ENCODE measurements at places on chromosomes 7 and 10. TPM values are rescaled to one million over a fixed set of nuclear protein-coding genes. Genes with fewer than 3 reads are reported as not detected.

HMX3 gene
- total RNA-seq: not detected

FOXL3 gene
- total RNA-seq: not detected

NOBOX gene
- not detected for total RNA-seq

CALHM1 gene
- total RNA-seq: not detected

STOX1 gene
- total RNA-seq: 2.0 TPM

GSTK1 gene
- 168 TPM for total RNA-seq

OTUD1 gene
- total RNA-seq: 8.8 TPM

ACTR1A gene
- 141 TPM for total RNA-seq

EEPD1 gene
- 10.9 TPM for total RNA-seq

TSPAN12 gene
- 47.7 TPM for total RNA-seq

CALHM3 gene
- total RNA-seq: not detected

GJD4 gene
- not detected for total RNA-seq

CCDC3 gene
- 2.0 TPM for total RNA-seq

LLCFC1 gene
- not detected for total RNA-seq

TMEM236 gene
- 1.8 TPM for total RNA-seq

ALOX5 gene
- total RNA-seq: 31.9 TPM

MNX1 gene
- not detected for total RNA-seq

ZNF92 gene
- total RNA-seq: 4.4 TPM

ADCY1 gene
- 0.55 TPM for total RNA-seq

DPYSL4 gene
- 0.82 TPM for total RNA-seq
